Breast epithelium (tissue), 4 donors: ENCODE measurements at places on chromosomes 2 and 18. TPM values are rescaled to one million over a fixed set of nuclear protein-coding genes. Genes with fewer than 3 reads are reported as not detected.

DNA sequence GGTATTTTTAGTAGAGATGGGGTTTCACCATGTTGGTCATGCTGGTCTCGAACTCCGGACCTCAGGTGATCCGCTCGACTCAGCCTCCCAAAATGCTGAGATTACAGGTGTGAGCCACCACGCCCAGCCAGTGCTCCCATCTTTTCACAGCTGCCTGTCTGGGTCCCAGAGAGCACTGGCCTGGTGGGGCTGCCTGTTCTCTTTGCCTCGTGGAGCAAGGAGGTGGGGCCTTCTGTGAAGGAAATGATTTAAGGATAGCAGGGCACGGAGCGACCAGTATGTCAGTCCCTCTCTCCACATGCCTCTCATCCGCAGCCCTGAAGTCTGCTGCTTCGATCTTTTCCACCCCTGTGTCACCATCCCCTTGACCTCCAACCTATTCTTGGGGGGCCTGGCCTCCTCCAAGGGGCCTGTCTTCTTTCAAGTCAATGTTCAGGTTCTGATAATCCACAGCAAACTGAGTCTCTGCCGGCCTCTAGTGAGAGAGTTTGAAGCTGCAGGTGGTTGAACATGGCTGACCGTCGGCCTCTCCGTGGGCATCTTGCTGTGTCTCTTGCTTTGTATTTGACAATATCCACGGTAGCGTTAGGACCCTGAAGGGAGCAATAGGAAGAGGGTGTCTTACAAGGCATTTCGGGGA is 28.2 kb upstream of the GIGYF2 start:
- no peak for DNase-seq

The CD226 gene
- 1.8 TPM for total RNA-seq

- DNase-seq, result no peak
These were observed 507.3 kb upstream of the LRRTM4 start for GRCh38 chr2:78029392-78029995.

The SH3BP4 gene
- 28.5 TPM for total RNA-seq

GRCh38 chr2:169091256-169091655 is 21.9 kb downstream of the DHRS9 start:
- DNase-seq, result no peak

DNA sequence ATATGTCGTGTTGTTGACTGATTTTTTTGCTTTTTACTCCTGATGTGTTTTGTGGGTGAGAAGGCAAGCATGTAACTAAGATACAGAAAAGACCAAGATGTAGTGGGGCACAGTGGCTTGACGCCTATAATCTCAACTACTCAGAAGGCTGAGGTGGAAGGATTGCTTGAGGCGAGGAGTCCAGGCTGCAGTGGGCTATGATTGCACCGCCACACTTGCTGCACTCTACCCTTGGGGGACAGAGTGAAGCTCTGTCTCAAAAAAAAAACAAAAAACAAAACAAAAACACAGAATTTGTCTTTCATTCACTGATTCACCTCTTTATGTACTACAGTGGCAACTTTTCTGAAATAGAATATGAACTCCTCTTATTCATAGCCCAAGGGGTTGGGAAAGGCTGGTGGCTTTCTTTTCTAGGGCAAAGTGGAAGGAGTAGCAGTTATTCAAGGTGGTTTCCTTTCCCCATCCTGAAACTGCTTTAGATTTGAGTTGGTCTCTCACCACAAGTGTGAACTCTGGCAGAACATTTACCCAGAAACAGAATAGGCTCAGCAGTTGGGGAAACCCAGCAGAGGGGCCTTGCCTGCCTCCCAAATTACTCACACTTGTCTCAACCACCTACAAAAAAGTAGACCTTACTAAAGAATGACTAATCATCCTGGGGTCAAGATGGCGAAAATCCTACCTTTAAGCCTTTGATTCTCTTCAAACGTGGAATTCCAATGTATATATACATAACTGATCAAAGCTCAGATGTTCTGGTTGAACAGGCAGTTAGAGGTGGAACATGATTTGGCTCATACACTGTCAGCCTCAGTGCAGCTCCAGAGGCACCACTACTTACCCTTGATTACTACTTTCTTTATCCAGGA is 6.5 kb downstream of the TANK start:
- DNase-seq, result no peak

DNA sequence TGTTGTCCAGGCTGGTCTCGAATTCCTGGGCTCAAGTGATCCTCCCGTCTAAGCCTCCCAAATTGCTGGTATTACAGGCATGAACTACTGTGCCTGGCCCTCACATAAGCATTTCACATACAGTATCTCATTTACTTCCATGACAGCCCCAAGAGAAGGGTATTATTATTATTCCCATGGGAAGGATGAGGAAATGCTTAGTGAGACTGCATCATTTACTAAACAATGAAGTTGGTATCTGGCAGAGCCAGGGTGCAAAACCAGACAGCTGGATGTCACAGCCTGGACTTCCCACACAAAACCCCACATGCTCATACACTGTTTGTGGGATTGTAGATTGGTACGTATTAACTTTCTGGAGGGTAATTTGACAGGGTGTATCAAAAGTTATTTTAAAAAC is 29.9 kb downstream of the DAPL1 start:
- DNase-seq, result no peak

- DNase-seq, result no peak
These were observed 19.8 kb upstream of the GPR55 start for GRCh38 chr2:230944757-230945372.

- peak; percentile 60 for DNase-seq
These were observed 47.6 kb downstream of the PDCL3 start for GRCh38 chr2:100610381-100610831.

The MZT2B gene
- total RNA-seq, result 99.9 TPM

GRCh38 chr2:98473995-98474780 is 29.5 kb downstream of the INPP4A start:
- no peak for DNase-seq
